ENCODE measurements at places on chromosomes 5 and 9.

- DNase-seq = no peak
Observed at GRCh38 chr9:123360161-123361085, 4.4 kb downstream of the CRB2 start.

DNA sequence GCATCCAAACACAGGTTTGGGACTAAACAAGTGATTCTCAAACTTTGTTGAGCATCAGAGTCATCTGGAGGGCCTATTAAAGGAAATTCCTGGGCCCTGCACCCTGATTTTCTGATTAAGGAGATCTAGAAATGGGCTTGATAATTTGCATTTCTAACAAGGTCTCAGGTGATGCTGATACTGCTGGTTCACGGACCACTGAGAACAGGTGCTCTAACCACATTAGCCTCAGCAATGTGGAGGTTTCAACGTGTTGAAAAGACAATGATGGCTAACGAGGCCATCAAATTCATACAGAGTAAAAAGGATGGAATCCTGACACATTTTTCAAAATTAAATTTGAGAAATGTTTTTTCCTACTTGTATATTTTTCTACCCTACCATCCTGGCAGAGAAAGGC, 172.1 kb downstream of the TSSK1B start:
- no peak for DNase-seq

DNA sequence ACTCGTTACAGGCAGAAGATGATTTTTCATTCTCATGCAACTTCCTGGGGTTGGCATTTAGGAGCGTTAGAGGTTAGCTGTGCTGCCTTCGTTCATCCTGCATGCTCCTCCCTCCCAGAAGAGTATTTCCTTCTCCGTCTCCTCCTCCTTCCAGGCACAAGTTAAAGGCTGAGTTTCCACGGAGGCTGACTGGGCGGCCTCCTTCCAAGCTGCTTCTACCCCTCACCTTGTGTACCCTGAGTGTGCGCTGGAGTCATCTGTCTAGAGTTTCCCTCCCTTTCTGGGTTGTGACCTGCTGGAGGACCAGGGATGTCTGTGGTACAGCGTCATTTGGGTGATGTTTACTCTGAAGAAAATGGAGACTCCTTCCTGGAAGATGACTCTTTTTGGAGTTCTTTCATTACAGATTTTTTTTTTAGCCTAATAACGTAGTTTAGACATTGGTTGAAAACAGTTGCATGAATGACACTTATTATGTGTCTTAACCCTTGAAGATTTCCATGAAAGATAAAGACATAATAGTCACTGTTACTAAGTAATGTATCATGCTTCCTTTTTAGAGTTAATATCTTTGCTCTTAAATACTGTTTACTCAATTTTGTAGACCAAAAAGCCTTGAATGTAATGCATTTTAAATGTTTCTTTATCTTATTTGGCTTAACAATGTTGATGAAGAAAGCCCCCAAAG, 146.9 kb downstream of the TENT4A start:
- no peak for DNase-seq

DNA sequence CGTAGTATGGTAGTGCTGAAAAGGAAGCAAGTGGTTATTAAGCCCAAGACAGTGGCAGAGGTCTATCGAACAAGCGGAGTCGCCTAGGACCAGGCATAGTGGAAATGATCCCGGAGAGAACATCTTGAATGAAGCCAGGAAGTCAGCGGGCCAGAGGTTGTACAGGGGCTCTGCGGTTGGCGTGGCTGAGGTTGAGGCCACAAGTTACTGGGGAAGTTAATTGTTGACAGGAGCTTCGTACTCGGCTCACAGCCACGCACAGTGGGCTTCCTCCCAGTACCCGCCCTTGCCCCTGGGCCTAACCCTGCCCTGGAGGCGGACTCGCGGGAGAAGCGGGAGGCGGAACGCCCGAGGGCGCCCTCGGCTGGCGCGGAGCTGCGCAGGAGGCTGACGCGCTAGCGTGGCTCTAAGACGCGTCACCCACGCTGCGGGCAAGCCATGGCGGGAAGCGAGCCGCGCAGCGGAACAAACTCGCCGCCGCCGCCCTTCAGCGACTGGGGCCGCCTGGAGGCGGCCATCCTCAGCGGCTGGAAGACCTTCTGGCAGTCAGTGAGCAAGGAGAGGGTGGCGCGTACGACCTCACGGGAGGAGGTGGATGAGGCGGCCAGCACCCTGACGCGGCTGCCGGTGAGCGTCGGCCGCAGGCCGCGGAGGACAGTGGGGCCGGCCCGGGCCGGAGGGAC, at the start of gene FBXO4:
FBXO4 (plus strand) TSS at position 410 of the 683 bp plus-strand sequence; CDS start at position 439, 29 bp downstream.
- peak; percentile 84 for DNase-seq

- no peak for DNase-seq
Observed at GRCh38 chr9:86529496-86530275, 175.5 kb upstream of the TUT7 start.

DNA sequence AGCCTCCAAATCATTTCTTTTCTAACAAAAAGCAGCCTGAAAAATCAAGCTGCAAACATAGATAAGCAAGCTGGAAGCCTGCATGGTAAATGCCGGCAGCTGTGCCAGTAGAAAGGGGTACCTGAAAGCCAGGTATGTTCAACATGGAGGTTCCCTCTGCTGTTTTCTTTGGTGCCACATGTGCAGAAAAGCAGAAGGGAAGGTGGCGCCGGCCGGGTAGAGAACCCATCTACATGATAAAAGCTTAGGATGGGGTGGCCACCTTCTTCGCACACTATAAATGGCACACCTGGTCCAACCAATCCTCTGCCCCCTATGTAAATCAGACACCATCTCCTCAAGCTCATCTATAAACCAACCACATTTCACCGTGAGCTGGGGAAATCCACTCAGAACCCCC, 268.9 kb upstream of the IRX2 start:
- no peak for DNase-seq

DNA sequence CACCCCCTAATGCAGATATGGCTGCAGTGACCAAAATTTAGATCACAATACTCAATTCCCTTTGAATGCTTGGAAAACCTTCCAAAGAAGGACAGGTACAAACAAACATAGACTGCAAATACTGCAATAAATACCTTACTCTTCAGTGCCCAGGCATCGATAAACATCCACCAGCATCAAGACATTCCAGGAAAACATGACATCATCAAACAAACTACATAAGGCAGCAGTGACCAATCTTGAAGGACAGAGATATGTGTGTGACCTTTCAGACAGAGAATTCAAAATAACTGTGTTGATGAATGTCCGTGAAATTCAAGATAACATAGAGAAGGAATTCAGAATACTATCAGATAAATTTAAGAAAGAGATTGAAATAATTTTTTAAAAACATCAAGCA, 488.6 kb downstream of the TLR4 start:
- no peak for DNase-seq

- no peak for DNase-seq
Observed at GRCh38 chr9:109430231-109430630, 67.9 kb downstream of the PTPN3 start.

GRCh38 chr5:82796643-82797416, 280.4 kb downstream of the TMEM167A start:
- DNase-seq = no peak

GRCh38 chr9:88965473-88965872, 25.8 kb upstream of the S1PR3 start:
- DNase-seq = no peak

DNA sequence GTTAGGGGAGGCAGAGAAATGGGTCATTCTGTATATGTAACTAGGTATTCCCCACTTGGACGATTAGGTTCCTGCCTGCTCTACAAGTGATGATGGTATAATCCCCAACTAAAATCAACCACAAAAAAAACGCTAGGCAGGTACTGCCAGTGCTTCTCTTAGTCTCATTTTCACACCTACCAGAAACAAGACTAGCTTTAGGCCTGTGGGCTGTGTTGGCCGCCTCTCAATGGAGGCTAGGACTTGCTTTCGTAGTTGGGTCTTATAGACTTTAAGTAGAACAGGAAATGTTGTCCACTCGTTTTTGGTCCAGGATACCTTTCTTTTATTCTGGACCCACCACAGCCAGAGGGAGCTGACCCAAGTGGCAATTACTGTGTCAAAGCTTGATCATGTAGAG, 111.8 kb downstream of the UNC13B start:
- no peak for DNase-seq

GRCh38 chr5:95973793-95974325, 12.2 kb upstream of the ELL2 start:
- peak; percentile 25 for DNase-seq

GRCh38 chr9:125241863-125242739, 958 bp upstream of the HSPA5 start:
- DNase-seq = peak; percentile 44

Data from AG10803 (cell line).